Left lung (tissue), 14 donors: ENCODE measurements at places on chromosomes 2 and 18.

DNA sequence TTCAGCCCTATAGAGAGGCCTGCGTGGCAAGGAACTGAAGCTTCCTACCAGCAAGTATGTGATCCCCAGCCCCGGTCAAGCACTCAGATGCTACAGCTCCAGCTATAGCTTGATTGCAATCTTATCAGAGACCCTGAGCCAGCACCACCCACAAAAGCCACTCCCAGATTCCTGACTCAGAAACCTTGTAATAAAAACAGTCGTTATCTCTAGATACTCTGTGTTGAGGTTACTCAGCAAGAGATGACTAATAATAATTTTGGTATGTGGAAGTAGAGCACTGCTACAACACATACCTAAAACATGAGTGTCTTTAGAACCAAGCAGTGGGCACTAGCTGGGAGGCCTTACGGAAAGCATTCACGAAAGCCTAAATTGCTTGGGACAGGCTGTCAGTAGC lies 216.9 kb downstream of the UXS1 start:
- no peak for DNase-seq

- DNase-seq, result no peak
Measured at GRCh38 chr2:185279999-185280398, 458.6 kb upstream of the FSIP2 start.

GRCh38 chr2:35343135-35343534 lies 1012.4 kb upstream of the CRIM1 start:
- DNase-seq, result no peak

- no peak for DNase-seq
Measured at GRCh38 chr2:11713815-11714214, 32.6 kb upstream of the LPIN1 start.

GRCh38 chr18:52682260-52682659 lies 342.3 kb downstream of the DCC start:
- DNase-seq, result no peak

DNA sequence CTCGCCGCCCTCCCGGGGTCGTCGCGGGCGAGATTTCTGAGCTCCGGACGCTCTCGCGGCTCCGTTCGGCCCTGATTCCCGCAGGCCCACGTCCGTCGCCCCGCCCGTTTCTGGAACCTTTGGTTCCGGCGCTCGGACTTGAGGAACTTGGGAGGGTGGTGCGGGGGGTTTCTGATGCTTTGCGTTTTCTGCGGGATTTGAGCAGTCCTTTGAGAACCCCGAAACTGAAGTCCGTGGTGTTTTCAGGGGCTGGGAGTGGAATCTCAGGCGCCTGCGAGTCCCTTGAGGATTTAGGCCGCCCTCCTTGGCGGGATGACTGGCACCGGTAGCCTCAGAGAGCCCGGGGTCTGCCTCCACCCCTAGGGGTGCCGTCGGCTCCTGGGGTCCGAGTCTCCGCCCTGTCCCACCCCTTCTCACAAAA lies 336 bp downstream of the THNSL2 start:
- no peak for DNase-seq

- no peak for DNase-seq
Measured at GRCh38 chr2:241000831-241001321, 2.5 kb downstream of the SNED1 start.

DNA sequence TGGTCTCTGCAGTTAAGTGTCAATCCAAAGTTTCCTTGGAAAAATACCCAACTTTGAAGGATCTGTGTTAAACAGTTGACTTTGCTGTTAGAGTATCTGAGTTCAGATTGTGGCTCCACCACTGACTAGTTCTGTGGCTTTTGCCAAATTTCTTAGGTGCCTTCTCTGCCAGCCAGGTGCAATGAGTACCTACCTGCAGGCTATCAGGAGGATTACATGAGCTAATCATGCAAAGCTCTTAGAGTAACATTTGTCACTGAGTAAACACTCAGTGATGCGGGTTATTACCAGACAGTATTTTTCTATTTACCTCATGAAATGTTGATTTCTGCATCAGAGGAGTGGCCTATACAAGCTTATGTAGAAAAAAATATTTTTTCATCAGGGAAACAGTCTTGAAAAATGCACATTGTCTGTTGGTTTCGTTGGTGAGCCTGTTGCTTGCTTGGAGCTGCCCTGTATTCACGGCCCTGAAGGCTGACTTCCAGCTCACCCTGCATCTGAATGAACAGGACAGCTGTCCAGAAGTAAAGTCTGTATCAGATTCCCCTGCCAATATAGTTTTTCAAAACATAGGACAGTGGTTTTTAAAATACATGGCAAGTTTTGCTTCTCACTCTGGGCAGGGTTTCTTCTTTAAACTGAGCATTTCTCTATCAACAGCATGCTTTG lies 235.1 kb downstream of the CDCA7 start:
- DNase-seq, result no peak
